NCI-H774 (cell line): ENCODE measurements at places on chromosomes 13 and 19.

GRCh38 chr19:275000-275399, 16.2 kb downstream of the PLPP2 start:
- no peak for DNase-seq

DNA sequence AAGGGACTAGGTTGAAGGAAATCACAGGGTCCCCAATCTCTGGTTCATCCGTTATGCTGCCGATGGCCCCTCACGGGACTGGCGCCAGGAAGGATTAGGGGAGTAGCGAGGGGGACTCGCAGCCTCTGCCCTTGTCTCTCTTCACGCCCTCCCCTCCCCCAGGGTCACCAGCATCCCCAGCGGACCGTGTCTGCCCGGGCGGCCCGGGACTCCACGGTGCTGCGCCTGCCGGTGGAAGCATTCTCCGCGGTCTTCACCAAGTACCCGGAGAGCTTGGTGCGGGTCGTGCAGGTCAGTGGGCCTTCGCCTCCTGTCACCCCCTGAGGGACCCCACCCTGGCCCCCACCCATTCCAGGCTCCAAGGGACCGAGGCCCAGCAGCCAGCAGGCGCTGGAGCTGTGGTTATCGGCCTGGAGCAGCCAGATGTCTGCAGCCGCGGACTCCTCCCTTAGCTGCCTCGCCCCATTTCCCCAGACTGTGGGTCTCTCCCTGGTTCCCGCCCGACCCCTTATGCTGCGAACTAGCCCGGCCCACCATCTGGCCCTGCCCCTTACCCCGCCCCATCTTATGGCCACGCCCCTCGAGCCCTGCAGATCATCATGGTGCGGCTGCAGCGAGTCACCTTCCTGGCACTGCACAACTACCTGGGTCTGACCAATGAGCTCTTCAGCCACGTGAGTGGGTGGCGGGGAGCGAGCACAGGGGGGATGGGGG, 5.4 kb downstream of the PNPLA6 start:
- DNase-seq: no peak

- no peak for DNase-seq
These were observed 701 bp downstream of the ZNF552 start for GRCh38 chr19:57813919-57814504.

- DNase-seq: no peak
These were observed 18.5 kb downstream of the RFXAP start for GRCh38 chr13:36837354-36838092.

DNA sequence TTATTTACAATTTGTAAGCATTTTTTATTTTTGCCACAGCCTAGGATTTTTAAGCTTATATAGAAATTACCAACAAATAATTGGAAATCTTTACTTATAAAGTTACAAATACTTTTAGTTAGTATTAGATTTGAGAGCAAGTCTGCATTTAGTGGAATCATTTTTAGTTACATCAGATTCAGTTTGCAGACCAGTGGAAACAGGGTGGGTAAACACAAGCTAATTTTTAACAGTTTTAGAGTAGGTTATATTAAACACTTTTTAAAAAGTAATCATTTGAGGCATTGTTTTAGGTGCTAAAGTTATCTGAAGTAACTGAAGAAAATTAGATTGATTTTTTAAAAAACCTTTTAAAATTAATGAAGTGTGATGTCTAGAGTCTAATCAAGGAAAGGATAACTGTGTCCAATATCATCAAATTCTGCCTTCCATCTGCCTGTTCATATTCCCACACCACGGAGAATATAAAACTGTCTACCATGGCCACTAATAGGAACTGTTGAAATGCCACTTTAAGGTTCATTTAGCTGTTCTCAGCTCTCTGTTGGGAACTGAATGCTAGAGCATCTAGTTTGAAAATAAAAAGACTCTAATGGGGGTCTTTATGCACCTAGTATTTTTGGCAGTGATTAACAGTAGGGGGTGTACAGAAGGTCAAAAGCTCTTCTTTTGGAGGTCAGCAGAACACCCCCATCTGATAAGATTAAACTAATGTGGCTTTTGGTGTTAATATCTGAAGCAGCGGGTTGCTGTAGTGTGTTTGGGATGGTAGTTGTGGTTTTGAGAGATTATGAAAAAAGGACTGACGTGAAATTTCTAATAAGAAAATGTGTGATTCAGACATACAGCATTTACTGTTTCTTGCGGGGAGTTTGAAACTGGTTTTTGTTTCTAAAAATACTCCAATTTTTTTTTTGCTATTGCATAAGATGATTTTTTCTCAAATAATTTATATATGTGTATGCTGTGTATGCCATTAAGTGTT, 66.5 kb downstream of the NDFIP2 start:
- DNase-seq: no peak

- no peak for DNase-seq
These were observed 923 bp downstream of the DOCK9 start for GRCh38 chr13:98976941-98977340.

- no peak for DNase-seq
These were observed 73.0 kb downstream of the ZNF100 start for GRCh38 chr19:21694171-21694906.

- DNase-seq: no peak
These were observed at the start of gene UBE2M for GRCh38 chr19:58558066-58558622. Gene UBE2M (minus strand): TSS chr19:58558611. CDS start chr19:58558381, 230 bp downstream.

DNA sequence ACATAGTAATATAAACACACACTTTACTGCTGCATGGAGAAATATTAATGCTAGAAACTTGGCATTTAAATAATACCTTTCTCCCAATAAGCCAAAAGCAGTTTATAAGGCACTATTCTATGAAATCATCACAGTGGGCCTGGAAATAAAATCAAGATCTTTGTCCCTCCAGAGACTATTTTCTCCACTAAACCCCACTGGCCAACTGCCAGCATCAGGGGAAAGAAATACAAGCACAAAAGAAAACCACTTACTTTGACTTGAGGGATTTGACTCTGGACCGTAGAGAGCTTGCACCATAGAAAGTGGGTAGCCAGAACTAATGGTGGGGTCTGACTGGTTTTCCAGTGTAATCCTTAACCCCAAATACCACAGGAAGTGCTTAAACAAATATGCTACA, 71.9 kb downstream of the DCLK1 start:
- DNase-seq: no peak

- DNase-seq: peak; percentile 24
These were observed 425.7 kb downstream of the KLF12 start for GRCh38 chr13:73708393-73708985.

DNA sequence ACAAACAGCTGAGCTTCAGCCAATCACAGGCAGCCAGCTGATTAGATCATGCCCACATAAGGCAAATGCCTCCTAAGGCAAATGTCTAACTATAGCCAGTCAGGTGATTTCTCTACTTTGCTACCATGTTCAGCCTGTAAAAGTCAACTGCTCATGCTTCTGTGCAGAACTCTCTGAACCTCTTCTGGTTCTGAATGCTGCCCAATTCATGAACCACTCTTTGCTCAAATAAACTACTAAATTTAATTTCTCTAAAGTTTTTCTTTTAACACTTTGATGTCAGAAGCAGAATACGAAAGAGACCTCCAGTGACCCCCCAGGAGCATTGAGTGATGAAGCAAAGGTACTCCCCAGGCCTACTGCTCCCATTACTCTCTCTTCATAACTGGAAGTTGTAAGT, 240.7 kb upstream of the IPO5 start:
- no peak for DNase-seq

- DNase-seq: peak; percentile 67
These were observed 349 bp upstream of the KISS1R start for GRCh38 chr19:916645-917322.

DNA sequence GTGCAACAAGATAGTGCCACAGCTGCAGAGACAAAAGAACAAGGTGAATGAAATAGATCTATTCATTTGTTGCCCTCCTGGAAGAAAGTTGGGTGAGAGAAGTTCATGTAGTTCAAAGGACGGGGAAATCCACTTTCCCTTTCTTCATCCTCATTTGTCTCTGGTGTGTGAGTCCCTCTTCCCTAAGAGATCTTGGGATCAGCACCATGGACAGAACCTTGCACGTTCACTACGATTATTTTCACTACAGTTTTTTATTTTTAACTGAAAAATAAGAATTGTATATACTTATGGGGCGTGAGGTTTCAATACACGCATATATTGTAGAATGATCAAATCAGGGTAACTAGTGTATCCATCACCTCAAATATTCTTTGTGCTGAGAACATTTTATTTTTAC, 29.2 kb downstream of the NLRP5 start:
- DNase-seq: no peak

- no peak for DNase-seq
These were observed 180.4 kb downstream of the LIG4 start for GRCh38 chr13:108034909-108035410.

- no peak for DNase-seq
These were observed 11.6 kb downstream of the DIAPH3 start for GRCh38 chr13:60152114-60152513.

GRCh38 chr13:27635266-27635665, 13.6 kb downstream of the POLR1D start:
- DNase-seq: no peak
